ENCODE measurements at places on chromosomes 11 and 22. TPM values are rescaled to one million over a fixed set of nuclear protein-coding genes. Genes with fewer than 3 reads are reported as not detected.

GRCh38 chr11:104781719-104782376, 116.4 kb downstream of the CASP12 start:
- DNase-seq, result no peak

DNA sequence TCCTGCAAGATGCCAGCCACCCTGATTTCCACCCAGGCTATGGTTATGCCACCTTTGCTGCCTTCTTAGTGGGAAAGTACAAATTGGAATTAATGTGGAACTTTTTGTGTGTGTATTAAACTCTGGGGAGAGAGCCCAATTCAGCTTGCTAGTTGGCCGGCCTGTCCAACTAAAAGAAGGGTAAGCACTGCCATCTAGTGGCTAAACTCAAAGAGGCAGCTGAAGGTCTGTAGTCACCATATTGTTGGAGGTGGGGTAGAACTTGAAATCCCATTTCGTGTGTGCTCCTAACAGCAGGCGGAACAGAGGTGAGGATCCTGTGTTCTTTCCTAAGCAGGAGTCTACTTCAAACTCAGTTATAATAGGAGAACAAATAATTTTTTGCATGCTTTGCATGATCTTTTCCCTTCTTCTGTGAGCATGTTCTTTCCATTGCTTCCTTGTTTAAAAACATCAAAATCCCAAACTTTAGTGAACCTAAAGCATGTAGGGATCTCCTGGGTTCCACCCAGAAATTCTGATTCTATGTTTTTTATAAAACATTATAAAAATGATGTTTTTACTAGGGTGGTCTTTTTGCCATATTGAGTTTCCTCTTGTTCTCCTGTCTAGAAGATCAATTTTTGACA, 138.8 kb upstream of the SORL1-AS1 start:
- DNase-seq, result peak; percentile 89

DNA sequence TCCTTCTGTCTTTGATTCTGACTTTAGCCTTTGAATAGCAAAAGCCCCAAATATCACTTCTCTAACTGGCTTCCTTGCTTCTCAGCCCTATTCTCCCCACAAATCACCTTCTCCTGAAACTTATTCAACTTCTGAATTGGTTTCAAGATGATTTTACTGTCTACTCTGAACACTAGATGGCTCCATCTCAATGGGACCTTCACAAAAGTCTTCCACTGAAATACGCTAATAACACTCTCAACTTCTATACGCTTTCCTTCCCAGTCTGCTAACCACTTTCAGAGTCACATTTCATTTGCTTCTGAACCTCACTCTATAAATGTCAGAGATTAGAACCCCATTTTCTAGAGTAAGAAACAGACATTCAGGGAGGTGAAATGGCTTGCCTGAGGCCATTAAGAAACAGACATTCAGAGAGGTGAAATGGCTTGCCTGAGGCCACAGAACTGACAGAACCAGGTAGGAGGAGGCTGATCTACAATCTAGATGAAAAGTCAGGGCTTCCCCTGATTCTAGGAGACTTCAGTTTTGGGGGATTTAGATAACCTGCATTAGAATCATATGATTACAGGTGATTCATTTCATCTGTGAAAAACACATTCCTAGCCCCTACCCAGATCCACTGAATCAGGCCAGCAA, 20.6 kb downstream of the MORC2 start:
- peak; percentile 75 for DNase-seq

DNA sequence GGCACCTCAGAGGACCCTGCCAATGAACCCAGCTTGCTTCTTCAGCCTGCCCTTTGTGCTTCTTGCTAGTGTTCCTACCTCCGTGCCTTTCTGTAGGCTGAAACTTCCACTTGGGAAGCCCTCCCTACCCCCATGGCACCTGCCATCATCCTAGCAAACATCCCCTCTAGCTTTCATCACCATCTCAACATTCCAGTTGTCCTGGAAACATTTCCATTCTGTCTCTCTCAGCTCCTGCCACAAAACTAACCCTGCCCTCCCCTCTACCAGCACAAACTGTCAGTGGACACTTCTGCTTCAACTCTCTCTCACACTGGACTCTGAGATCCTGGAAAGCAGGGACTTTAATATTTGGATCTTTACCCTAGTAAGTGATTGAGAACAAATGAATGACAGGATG, 525.8 kb upstream of the TENM4 start:
- no peak for DNase-seq

GRCh38 chr11:110174645-110175310, 81.6 kb downstream of the ZC3H12C start:
- DNase-seq, result no peak

- DNase-seq, result peak; percentile 81
Observed at GRCh38 chr22:23385678-23386631, 194.1 kb downstream of the IGLL1 start.

- no peak for DNase-seq
Observed at GRCh38 chr22:37126882-37127281, 17.4 kb upstream of the TMPRSS6 start.

The CCDC73 gene
- not detected for total RNA-seq

Data from A673 (cell line).